Fibroblast of skin of left quadriceps (primary cell): ENCODE measurements at places on chromosomes 5 and 9.

DNA sequence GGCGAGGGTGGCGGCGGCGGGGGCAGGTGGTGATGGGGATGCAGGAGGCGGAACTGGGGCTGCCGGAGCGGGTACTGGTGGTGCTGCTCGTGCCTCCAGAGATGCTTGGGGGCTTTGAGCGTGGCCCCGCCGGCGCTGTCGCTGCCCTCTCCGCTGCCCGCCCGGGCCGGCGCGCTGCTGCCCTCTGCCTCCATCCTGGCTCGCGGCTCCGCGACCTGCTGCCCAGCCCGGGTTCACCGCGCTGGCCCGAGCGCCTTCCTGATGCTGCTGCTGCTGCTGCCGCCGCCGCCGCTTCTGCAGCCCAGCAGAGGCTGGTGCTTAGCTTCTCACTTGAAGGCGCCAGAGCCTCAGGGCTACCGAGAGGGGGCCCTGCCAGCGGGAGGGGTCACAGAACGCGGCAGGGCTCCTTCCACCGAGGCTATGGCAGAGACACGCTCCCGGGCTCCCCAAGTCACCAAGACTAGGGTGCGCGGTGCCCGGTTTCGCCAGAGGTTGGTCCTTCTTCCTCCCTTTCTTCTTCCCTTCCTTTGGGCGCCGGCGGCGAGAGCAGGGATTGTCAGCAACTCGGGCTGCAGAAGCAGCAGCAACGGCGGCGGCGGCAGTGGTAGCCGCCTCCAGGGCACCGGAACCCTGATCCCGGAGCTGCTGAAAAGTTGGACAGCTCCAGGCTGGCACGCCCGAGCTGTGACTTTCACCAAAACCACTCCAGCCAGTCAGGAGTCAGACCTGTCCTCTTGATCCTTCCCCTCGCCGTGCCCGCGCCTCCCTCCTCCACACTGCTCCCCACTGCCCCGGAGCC lies at the start of gene PDE4D:
Gene PDE4D (minus strand): TSS at position 298 of the 799 bp plus-strand sequence.
- DNase-seq, result peak; percentile 20

GRCh38 chr5:95032801-95033200 lies 252.1 kb downstream of the MCTP1 start:
- DNase-seq, result no peak

DNA sequence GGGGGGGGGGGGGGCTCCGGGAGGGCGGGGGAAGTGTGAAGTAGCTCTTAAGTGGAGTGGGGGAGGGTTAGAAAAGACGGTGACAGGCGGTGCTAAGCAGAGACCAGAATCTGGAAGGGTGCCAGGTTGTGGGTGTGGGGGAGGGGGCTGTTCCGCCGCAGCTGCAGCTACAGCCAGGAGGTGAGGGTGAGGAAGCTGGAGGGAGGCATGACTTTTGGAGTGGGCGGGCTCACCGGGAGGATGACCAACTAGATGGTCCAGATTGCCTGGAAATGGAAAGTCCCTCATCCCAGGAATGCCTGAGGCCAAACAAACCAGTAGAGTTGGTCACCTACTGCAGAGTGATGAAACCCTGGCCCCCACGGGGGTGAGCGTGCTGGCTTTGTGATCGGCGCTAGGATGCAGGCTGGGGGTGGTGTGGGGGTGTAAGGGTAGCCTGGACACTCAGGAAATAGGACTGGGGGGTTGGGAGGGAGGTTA lies 158.1 kb upstream of the SHB start:
- DNase-seq, result peak; percentile 17

- DNase-seq, result no peak
Observed at GRCh38 chr5:140035881-140036280, 7.2 kb downstream of the NRG2 start.

- DNase-seq, result peak; percentile 60
Observed at GRCh38 chr9:35341585-35341984, 148.3 kb upstream of the RUSC2 start.

DNA sequence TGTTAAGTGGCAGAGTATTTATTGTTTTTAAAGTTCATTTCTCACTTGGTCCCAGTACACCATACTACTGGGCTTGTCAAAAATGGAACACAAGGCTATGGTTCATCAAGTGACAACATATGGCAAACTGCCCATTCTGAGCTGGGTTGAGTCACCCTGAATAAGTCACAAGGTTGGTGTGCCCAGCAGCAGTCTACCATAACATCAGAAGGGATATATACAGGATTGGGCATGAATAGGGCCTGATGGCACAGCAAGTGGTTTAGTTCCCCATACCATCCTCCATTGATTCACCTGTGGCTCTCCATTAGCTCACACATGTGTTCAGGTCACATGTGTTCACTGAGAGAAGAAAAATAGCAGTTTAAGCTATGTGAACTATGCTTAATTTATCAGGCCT lies 249.8 kb upstream of the PRDM9 start:
- DNase-seq, result no peak

DNA sequence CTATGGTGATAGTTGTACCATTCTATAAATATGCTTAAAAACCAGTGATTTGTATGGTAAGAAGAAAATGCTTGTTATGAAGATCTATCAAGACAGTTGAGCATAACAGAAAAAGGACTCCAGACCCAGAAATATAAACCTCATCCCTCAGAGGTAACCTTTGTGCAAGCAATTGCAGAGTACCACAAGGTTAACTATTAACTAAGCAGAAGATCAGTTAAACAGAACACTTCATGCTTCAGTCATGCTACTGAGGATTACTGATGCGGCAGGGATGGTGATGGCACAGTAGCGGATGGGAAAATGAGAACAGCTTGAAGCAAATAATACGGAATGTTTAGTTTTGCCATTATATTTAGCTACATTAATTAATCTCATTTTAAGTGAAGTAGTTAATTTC lies 45.5 kb downstream of the IARS1 start:
- no peak for DNase-seq

- DNase-seq, result no peak
Observed at GRCh38 chr9:84874596-84874995, 205.1 kb downstream of the NTRK2 start.

- no peak for DNase-seq
Observed at GRCh38 chr5:145536133-145536532, 299.0 kb downstream of the PRELID2 start.

GRCh38 chr5:115246361-115246991 lies 16.2 kb downstream of the PGGT1B start:
- peak; percentile 20 for DNase-seq

DNA sequence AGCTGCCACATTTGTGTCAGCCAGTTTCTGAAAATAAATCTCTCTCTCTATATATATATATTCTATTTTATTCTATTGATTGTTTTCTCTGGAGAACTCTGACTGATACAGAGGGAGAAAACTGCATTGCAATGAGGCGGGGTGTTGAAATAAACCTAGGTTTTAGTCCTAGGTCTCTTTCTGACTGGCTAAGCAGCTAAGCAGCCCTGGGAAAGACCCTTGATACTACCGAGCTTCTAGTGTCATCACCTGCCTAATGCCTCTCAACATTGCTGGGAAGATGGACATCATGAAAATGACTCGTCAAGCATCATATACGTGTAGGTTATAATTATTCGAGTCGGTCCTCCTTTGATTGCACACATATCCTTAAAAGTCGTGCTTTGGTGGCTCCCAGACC lies 166.5 kb upstream of the IL12B start:
- no peak for DNase-seq
